Bone marrow (tissue), 2 donors: ENCODE measurements at places on chromosomes 16 and 17.

DNA sequence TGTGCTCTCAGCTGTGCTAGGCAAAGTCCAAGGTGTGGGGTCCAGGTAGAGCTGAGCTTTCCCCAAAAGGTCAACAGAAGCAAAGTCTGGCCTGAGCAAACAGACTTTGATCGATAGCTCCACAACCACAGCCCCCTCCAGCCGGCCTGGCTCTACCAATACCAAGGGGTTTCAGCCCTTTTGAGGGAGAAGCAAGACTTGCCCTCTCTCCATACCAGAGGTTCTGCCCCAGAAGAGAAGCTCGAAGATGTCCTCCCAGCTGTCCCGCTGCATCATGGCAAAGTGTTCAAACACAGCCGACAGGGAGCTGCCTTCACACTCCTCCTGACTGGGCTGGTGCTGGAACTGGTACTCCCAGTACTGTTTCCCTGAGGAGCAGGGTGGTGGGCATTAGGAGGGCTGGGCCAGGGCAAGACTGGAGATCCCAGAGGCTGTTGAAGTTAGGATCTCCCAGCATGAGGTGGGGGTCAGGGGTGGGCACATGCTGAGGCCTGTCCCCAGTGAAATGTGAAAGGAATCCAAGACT, 1.7 kb downstream of the VTN start:
- no peak for DNase-seq

- DNase-seq: no peak
Observed at GRCh38 chr17:61770043-61770442, 93.3 kb downstream of the BRIP1 start.

DNA sequence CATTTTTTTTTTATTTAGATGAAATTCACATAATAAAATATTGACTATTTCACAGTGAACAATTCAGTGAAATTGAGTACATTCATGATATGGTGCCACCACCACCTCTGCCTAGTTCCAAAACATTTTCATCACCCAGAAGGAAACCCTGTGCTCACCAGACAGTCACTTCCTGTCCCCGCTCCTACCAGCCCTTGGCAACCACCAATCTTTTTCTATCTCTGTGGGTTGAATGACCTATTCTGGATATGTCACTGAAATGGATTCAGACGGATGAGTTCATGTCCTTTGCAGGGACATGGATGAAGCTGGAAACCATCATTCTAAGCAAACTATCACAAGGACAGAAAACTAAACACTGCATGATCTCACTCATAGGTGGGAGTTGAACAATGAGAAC, 40.5 kb downstream of the ATP2C2 start:
- DNase-seq: no peak

- no peak for DNase-seq
Observed at GRCh38 chr17:3535253-3535995, 22.2 kb downstream of the TRPV3 start.

- DNase-seq: peak; percentile 82
Observed at GRCh38 chr16:31351942-31352325, 3.0 kb upstream of the ITGAX start.

GRCh38 chr17:70100983-70101382, 26.0 kb downstream of the KCNJ16 start:
- DNase-seq: no peak

- no peak for DNase-seq
Observed at GRCh38 chr16:26457095-26457494, 609.6 kb upstream of the C16orf82 start.

DNA sequence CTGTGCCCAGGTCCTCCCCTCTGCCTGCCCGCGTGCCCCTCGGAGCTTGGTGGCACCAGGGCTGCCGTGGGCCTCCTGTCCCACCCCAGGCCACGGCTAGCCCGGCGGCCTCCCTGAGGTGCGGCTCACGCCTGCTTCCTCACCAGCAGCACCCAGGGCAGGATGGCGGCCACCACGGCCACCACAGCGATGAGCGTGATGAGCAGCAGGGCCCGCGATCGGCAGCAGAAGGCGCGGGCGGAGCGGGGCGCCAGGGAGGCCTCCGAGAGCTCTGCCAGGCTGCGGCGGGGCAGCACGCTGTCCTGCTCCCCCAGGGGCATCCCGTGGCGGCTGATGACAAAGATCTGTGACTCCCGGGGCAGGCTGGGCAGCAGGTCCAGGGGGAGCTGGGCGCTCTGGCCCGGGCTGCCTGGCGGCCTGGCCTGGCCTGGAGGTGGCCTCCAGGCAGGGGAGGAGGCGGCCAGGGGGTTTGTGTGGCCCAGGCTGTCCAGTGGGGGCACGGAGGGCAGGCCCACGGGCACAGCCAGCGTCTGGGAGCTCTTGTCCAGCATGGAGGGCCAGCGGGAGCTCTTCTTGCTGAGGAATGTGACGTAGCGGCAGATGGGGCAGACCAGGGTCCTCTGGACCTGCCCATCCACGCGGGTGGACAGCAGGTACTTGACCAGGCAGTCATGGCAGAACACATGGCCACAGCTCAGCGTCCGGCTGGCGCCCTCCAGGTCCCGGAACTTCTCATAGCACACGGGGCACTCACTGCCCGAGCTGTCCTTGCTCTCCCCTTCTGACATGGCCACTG, 4.8 kb downstream of the RNF222 start:
- no peak for DNase-seq

- no peak for DNase-seq
Observed at GRCh38 chr17:50328363-50329325, 17.3 kb upstream of the XYLT2 start.

DNA sequence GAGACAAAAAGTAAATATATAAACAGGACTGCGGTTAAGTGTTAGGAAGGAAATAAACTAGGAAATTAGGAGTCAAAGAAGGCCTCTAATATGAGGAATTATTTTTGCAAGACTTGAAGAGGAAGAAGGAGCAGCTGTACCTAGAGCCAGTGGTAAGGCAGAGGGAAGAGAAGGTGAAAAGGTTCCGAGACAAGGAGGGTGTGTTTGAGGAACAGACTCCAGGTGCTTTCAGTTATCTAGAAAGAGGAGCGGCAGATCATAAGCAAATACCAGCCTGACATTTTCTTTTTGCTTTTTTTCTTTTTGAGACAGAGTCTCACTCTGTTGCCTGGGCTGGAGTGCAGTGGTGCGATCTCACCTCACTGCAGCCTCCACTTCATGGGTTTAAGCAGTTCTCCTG, 61.0 kb downstream of the CHD9 start:
- no peak for DNase-seq

- DNase-seq: no peak
Observed at GRCh38 chr16:13118091-13118490, 216.7 kb downstream of the SHISA9 start.

- no peak for DNase-seq
Observed at GRCh38 chr17:51259564-51260236, at the start of gene MBTD1. Gene MBTD1, minus strand, starts transcription at chr17:51260049. Its CDS starts 34,888 bp downstream, at chr17:51225161.

- no peak for DNase-seq
Observed at GRCh38 chr16:56711862-56712261, 18.1 kb upstream of the NUP93 start.

GRCh38 chr16:50862818-50863643, 121.1 kb downstream of the CYLD start:
- DNase-seq: no peak

- no peak for DNase-seq
Observed at GRCh38 chr16:920051-920681, 50.6 kb downstream of the LMF1 start.

DNA sequence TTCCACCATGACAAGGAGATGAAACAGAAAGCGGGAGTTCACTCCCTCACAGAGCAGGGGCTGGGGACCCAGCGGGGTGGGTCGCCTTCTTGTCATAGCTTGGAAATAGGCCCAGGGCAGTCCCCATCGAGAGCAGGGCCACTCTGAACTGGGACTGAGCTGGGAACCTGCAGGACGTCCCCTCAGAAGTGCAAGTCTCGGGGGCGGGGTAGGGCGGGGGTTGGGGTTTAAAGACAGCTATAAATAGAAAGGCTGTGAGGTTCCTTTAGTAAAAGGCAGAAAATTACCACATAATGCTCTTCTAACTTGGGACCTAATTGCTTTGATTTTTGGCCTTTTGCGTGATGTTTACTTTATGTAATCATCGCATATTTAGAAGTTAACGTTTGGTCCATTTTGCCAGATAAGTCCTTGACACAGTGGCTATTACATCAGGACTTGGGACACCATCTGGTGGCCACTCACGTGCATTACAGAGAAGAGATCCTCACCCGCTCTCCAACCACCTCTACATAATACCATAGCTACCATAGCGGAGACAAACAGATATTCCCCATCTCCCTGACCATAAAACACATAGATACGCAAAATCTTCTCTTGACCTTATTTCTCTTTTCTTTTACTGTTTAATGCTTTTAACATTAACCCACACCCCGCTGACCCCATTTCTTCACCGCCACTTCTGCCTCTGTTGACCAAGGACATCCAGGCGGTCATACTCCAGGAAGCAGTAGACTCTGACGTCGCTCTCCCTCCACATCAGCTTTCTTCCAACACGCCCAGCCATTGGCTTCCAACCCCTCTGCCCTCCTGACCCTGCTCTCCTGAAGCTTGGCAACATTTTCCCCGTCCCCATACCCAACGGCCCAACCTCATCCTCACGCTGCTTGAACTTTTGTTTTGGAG, 27.5 kb upstream of the PIK3R6 start:
- no peak for DNase-seq
